Pancreas (tissue), 10 donors: ENCODE measurements at places on chromosomes 3 and 15. TPM values are rescaled to one million over a fixed set of nuclear protein-coding genes. Genes with fewer than 3 reads are reported as not detected.
A peak's percentile ranks its signal among the peaks of the same experiment; 100 is the strongest.

- no peak overlapping the region for H3K4me3 ChIP-seq
- H3K27me3 ChIP-seq: no peaks in the 10 kb centered on the region
- no peaks in the 10 kb centered on the region for H3K4me1 ChIP-seq
- no peaks in the 10 kb centered on the region for H3K36me3 ChIP-seq
- H3K27ac ChIP-seq: no peak overlapping the region
Observed at GRCh38 chr15:100705065-100705464, 102.7 kb downstream of the ASB7 start.

GRCh38 chr3:143081844-143082778, 37.5 kb upstream of the CHST2 start:
- no peak overlapping the region for H3K27ac ChIP-seq
- no peaks in the 10 kb centered on the region for H3K4me1 ChIP-seq
- H3K27me3 ChIP-seq: no peaks in the 10 kb centered on the region
- no peak overlapping the region for H3K4me3 ChIP-seq

GRCh38 chr3:58041182-58041825, 33.1 kb downstream of the FLNB start:
- H3K4me1 ChIP-seq: peaks cover 9% of the 10 kb centered on the region
- no peak for DNase-seq

GRCh38 chr15:99464137-99464536, 101.6 kb upstream of the MEF2A start:
- H3K4me1 ChIP-seq: no peaks in the 10 kb centered on the region
- H3K4me3 ChIP-seq: no peak overlapping the region
- H3K36me3 ChIP-seq: no peaks in the 10 kb centered on the region
- H3K27ac ChIP-seq: no peak overlapping the region

DNA sequence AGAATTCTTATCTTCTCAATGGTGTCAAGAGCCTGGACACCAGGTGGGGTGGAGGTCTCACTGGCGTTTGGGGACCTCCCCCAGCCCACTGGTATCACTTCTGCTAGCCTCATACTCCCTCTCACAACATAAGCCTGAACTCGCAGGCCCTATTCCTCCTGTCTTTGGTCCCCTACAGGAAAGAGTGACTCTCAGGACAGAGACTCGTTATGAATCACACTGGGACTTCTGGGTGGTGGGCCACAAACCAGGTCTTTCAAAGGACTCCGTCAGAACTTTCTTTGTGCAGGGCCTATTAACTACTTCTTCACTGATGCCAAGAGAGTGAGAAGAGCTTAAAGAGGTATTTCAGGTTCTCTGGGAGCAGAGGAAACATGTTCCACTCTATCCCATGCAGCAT, 100.4 kb downstream of the WDR76 start:
- H3K4me3 ChIP-seq: no peak overlapping the region
- H3K27ac ChIP-seq: no peak overlapping the region
- no peaks in the 10 kb centered on the region for H3K27me3 ChIP-seq
- no peak for DNase-seq
- H3K4me1 ChIP-seq: no peaks in the 10 kb centered on the region
- no peaks in the 10 kb centered on the region for H3K36me3 ChIP-seq

DNA sequence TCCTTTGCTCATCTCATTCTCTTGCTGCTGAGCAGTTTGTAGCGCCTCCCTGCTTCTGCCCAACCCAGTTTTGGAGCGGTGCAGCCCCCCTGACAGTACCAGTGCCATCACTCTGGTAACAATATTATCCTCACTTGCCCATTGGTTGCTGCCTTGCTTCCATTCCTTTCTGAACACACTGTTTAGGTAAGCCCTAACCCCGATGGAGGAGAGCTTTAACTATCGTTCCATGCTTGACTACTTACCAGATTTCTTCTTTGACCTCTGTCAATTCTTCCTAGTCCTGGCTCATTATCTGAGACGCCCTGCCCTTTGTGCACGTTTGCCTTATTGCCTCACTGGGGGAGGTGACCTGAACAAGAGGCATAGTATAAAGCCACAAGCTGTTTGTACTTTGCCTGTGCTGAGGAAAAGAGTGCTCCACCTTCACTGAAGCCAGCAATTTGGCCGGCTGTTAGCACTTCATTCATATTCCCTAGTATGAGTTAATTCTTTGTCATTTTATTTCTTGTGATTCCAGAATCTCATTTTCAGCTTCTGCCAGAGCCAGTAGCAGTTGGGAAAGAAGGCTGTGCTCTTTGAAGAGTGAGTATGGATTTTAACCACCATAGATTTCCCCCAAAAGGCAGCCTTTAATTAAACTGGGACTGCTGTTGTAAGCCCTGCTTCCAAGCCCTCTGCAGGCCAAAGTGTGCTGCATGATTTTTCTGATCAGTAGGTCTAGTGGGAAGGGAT, 11.9 kb downstream of the ABHD6 start:
- H3K27ac ChIP-seq: no peak overlapping the region
- no peaks in the 10 kb centered on the region for H3K4me1 ChIP-seq
- no peak for DNase-seq
- H3K36me3 ChIP-seq: no peaks in the 10 kb centered on the region
- no peaks in the 10 kb centered on the region for H3K27me3 ChIP-seq

DNA sequence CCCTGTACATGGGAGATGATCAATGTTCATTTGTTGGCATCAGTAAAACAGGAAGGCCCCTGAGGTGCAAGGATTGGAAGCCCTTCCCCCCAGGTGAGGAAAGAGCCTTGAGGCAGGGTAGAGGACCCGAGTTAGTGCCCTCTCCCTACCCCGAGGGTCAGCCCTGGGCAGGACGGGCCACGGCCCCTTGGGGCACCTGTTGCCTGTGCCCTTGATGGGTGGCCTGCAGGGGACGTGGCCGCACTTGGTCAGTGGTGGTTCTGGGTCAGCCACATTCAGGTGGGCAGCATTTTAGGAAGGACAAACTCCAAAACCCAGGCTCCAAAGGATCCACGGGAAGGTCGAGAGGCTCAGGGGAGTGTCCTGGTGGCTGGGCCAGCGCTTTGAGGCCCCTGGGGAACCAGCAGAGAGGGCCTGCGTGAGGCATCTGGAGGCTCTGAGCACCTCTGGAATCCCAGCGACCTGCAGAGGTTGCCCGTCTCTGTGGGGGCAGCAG, 15.8 kb upstream of the RPUSD3 start:
- no peak for DNase-seq
- no peaks in the 10 kb centered on the region for H3K4me1 ChIP-seq
- no peaks in the 10 kb centered on the region for H3K36me3 ChIP-seq
- no peak overlapping the region for H3K4me3 ChIP-seq
- no peak overlapping the region for H3K27ac ChIP-seq
- no peaks in the 10 kb centered on the region for H3K27me3 ChIP-seq

- H3K4me1 ChIP-seq: no peaks in the 10 kb centered on the region
- H3K27me3 ChIP-seq: no peaks in the 10 kb centered on the region
- no peaks in the 10 kb centered on the region for H3K36me3 ChIP-seq
- no peak for DNase-seq
Observed at GRCh38 chr3:81790117-81790516, 28.7 kb upstream of the GBE1 start.

DNA sequence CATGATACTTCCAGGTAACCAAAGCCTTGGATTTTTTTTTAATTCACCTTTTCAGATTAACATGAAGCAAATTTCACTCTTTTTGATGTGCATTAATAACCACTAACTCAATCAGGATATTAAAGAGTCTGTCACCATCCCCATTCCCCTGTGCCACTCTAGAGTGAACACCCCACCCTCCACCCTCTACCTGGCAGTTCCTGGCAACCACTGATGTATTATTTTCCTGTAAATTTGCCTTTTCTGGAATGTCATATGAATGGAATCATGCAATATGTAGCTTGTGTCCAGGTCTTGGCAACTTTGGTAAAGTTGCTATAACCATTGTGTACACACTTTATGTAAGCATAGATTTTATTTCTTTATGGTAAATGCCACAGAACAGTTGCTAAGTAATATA, 627.6 kb downstream of the MCTP2 start:
- H3K4me1 ChIP-seq: no peaks in the 10 kb centered on the region
- no peaks in the 10 kb centered on the region for H3K36me3 ChIP-seq
- no peak overlapping the region for H3K27ac ChIP-seq
- no peak overlapping the region for H3K4me3 ChIP-seq
- no peak for DNase-seq

- H3K4me3 ChIP-seq: no peak overlapping the region
- H3K27ac ChIP-seq: peak overlapping the region; percentile 5
- no peaks in the 10 kb centered on the region for H3K36me3 ChIP-seq
- no peaks in the 10 kb centered on the region for H3K27me3 ChIP-seq
- H3K4me1 ChIP-seq: no peaks in the 10 kb centered on the region
Observed at GRCh38 chr15:64851503-64851840, 9.8 kb downstream of the PLEKHO2 start.

DNA sequence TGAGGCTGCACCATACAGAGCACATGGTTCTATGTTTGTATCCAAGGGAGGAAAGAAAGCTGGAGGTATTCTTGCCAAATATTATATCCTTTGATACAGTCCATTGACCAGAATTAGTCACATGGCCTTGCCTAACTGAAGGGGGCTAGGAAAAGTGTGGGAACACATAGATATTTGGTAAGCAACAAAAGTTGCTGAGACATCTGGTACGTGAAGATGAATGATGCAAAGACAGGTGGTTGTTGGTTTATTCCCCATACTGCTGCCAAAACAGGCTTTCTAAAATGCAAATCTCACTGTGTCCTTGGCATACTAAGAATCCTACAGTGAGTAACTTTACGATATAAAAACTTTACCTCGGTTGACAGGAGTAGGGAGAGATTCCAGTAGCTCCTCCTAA, 162.2 kb downstream of the VGLL3 start:
- H3K27me3 ChIP-seq: no peaks in the 10 kb centered on the region
- no peak for DNase-seq
- no peaks in the 10 kb centered on the region for H3K4me1 ChIP-seq
- no peaks in the 10 kb centered on the region for H3K36me3 ChIP-seq
- H3K27ac ChIP-seq: no peak overlapping the region

GRCh38 chr15:77048135-77048876, 22.6 kb downstream of the TSPAN3 start:
- no peak overlapping the region for H3K4me3 ChIP-seq
- DNase-seq: no peak
- no peaks in the 10 kb centered on the region for H3K4me1 ChIP-seq
- peaks cover 4% of the 10 kb centered on the region for H3K36me3 ChIP-seq

DNA sequence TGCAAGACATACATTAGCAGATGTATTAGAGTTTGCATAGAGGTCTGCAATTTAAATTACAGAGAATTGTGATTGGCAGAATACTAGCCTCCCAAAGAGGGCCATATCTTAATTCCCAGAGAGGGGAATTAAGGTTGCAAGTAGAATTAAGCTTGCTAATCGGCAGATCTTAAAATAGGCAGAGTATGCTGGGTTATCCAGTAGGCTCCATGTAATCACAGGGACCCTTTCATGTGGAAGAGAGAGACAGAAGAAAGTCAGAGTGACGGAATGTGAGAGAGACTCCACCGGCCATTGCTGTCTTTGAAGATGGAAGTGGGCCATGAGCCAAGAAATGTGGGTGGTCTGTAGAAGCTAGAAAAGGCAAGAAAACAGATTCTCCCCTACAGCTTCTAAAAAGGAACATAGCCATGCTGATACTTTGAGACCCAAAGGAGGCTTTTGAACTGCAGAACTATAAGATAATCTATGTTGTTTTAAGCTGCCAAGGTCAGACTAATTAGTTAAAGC, 38.8 kb downstream of the IMPG2 start:
- DNase-seq: no peak
- no peak overlapping the region for H3K27ac ChIP-seq
- H3K36me3 ChIP-seq: no peaks in the 10 kb centered on the region
- H3K4me1 ChIP-seq: no peaks in the 10 kb centered on the region
- no peak overlapping the region for H3K4me3 ChIP-seq

DNA sequence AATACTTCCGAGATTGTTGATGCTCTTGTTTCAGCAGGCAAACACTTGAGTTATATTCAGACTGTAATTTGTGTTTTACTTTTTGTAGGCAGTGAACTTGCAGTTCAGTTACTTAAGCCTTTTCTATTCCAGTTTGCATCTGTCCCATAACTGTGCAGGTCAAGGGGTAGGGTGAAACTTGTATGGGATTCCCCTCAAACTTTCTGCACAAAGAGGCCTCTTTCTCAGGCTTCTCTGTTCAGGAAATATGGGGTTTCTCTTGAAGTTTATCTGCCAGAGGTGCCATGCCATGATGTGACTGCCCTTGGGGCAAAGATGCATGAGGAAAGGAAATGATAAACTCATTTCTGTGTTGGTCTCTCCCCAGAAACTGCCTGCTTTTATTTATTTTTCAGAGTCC, 66.7 kb downstream of the SLC24A1 start:
- no peak overlapping the region for H3K27ac ChIP-seq
- DNase-seq: no peak
- H3K36me3 ChIP-seq: peaks cover 9% of the 10 kb centered on the region
- H3K4me1 ChIP-seq: no peaks in the 10 kb centered on the region
- H3K27me3 ChIP-seq: no peaks in the 10 kb centered on the region
- no peak overlapping the region for H3K4me3 ChIP-seq

GRCh38 chr3:194355379-194355778, 4.3 kb upstream of the CPN2 start:
- DNase-seq: no peak
- H3K4me3 ChIP-seq: no peak overlapping the region
- no peaks in the 10 kb centered on the region for H3K27me3 ChIP-seq
- H3K27ac ChIP-seq: no peak overlapping the region
- H3K36me3 ChIP-seq: no peaks in the 10 kb centered on the region

DNA sequence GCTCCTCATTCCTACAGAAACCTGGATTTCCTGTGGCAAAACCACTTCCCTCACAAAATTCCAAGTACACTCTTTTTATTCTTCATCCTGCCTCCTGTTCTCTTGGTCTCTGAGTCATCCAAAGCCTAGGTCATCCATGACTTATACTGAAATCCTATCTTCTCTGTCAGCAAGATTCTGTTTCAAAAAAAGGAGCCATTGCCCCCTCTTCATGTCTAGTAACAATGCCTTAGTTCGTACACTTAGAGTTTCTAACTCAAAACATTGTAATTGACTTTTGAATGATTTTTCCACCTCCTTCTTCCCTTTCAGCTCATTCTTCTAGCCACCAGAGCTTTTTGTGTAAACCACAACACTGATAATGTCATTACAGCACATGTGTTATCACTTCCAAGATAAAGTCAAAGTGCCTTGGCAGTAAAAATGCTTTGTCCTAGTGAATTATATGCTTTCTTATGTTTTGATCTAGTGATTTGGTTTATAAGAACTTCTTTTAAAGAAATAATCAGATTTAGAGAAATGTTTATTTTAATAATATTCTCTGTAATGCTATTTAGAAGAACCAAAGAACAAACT, 256.5 kb upstream of the NECTIN3 start:
- no peaks in the 10 kb centered on the region for H3K36me3 ChIP-seq
- no peak for DNase-seq
- no peak overlapping the region for H3K27ac ChIP-seq
- no peaks in the 10 kb centered on the region for H3K4me1 ChIP-seq

- H3K27ac ChIP-seq: no peak overlapping the region
- no peaks in the 10 kb centered on the region for H3K36me3 ChIP-seq
- no peak for DNase-seq
- H3K4me1 ChIP-seq: no peaks in the 10 kb centered on the region
- H3K27me3 ChIP-seq: no peaks in the 10 kb centered on the region
Observed at GRCh38 chr3:5520237-5520636, 332.7 kb downstream of the EDEM1 start.

RBP2 gene
- 0.38 TPM for total RNA-seq

CPLX3 gene
- total RNA-seq: not detected

CLDN1 gene
- total RNA-seq: 107 TPM

KNG1 gene
- total RNA-seq: 0.51 TPM

THAP10 gene
- total RNA-seq: 1.3 TPM

SPESP1 gene
- total RNA-seq: 0.28 TPM

TOP2B gene
- total RNA-seq: 45.1 TPM
